ENCODE measurements at places on chromosomes 5 and 9. TPM values are rescaled to one million over a fixed set of nuclear protein-coding genes. Genes with fewer than 3 reads are reported as not detected.

ZBTB5 gene
- total RNA-seq = 8.3 TPM

DNA sequence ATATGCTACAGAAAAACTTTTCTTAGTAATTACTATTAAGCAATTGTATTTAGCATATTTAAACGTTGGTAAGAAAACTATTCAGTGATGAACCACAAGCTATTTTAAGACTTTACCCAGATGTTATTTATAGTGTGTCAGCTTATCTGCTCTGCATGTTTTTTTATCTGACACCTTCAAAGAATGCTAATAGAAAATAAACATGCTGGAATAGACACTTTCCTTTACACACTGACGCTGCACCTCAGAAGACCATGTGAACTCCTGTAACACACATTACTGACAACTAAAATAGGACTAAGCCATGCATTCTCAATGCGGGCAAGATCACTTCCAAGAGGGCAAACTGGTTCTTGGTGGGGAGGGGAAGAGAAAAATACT, 38.3 kb downstream of the FNIP1 start:
- DNase-seq = peak; percentile 9
- peaks cover 12% of the 10 kb centered on the region for H3K4me1 ChIP-seq
- H3K4me3 ChIP-seq = no peak overlapping the region

GRCh38 chr5:3301306-3301705, 294.3 kb upstream of the IRX1 start:
- H3K36me3 ChIP-seq = no peaks in the 10 kb centered on the region
- H3K27ac ChIP-seq = no peak overlapping the region
- H3K27me3 ChIP-seq = no peaks in the 10 kb centered on the region
- DNase-seq = no peak
- no peaks in the 10 kb centered on the region for H3K4me1 ChIP-seq

GRCh38 chr9:110320651-110321445, 16.8 kb downstream of the TXNDC8 start:
- no peaks in the 10 kb centered on the region for H3K27me3 ChIP-seq
- peaks cover 15% of the 10 kb centered on the region for H3K4me1 ChIP-seq
- no peak overlapping the region for H3K4me3 ChIP-seq
- no peak overlapping the region for H3K27ac ChIP-seq

CERCAM gene
- total RNA-seq = 525 TPM

KCNV2 gene
- total RNA-seq = not detected

GRCh38 chr9:15287309-15287708, 19.7 kb downstream of the TTC39B start:
- no peak overlapping the region for H3K4me3 ChIP-seq
- DNase-seq = no peak
- H3K36me3 ChIP-seq = no peaks in the 10 kb centered on the region
- H3K27me3 ChIP-seq = no peaks in the 10 kb centered on the region

- H3K36me3 ChIP-seq = no peaks in the 10 kb centered on the region
- H3K4me1 ChIP-seq = no peaks in the 10 kb centered on the region
- H3K27ac ChIP-seq = no peak overlapping the region
- H3K4me3 ChIP-seq = no peak overlapping the region
- H3K27me3 ChIP-seq = no peaks in the 10 kb centered on the region
Observed at GRCh38 chr5:93635991-93636390, 53.0 kb downstream of the NR2F1 start.

DNA sequence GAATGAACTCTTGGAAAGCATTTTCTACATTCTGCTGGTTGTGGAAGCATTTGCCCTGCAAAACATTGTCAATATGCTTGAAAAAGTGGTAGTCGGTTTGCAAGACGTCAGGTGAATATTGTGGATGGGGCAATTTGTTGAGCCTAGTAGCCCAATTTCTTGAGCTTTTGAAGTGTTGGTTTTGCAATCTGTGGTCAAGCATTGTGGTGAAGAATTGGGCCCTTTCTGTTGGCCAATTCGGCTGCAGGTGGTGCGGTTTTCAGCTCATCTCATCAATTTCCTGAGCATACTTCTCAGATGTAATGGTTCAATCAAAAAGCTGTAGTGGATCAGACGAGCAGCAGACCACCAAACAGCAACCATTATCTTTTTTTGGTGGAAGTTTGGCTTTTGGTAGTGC, 426.8 kb upstream of the CDH9 start:
- H3K4me1 ChIP-seq = no peaks in the 10 kb centered on the region
- H3K36me3 ChIP-seq = no peaks in the 10 kb centered on the region
- H3K27ac ChIP-seq = no peak overlapping the region
- no peak for DNase-seq

- peaks cover 59% of the 10 kb centered on the region for H3K4me1 ChIP-seq
- H3K27ac ChIP-seq = no peak overlapping the region
- H3K4me3 ChIP-seq = peak overlapping the region; percentile 27
- H3K27me3 ChIP-seq = no peaks in the 10 kb centered on the region
- no peaks in the 10 kb centered on the region for H3K36me3 ChIP-seq
Observed at GRCh38 chr9:88742905-88743304, 207.9 kb downstream of the NXNL2 start.

DNA sequence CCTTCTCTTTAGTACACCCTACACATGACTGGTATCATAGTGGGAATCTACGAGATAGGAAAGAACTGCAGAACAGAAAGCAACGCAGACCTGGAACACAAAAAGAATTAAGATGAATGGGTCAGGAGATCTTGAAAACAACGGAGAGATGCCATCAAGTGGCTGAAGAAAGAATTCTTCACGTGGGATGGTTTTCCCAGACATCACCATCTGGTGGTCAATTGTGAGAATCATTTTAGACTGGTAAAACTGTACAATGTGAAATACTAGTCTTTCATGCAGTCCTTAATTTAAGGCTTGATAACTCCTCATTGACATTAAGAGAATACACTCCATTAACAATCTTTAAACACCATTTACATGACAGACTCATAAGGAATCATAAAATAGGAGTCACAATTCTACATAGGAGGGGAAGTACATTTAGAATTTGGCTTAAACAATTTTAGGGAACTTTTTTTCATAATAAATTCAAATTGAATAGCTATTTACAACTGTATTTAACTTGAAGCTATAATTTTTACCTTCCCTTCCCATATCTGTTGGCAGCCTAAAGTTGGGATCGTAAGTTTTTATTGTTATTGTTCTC, 128.4 kb upstream of the TRPM3 start:
- peak; percentile 80 for DNase-seq
- no peak overlapping the region for H3K27ac ChIP-seq
- no peak overlapping the region for H3K4me3 ChIP-seq
- H3K27me3 ChIP-seq = peaks cover 3% of the 10 kb centered on the region

DNA sequence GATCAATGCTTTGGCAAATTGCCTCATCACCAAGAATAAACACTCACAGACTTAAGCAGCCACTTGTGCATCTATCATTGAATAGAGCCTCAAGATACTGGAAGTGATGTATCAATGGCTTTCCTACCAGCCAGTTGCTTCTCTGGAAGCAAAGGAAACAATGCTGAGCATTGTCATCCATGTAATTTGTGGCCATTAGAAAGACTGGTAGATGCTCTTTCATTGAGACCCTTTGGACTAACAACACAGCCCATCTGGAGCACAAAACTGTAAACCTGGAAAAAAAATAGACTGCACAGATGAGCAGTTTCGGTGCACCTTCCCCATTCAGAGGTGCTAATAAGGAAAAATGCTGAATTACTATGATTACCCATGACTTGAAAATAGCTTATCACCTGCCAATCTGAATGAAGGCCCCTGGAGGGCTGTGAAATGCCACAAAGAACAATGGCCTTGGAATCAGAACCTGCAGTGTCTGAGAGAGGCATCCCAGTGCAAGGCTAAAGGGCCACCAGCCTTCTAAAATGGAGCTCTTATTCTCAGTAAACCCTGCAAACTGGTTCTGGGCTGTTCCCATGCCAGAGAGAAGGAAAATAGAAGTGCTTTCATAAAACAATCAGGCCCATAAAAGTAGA, 127.5 kb downstream of the RFK start:
- H3K36me3 ChIP-seq = no peaks in the 10 kb centered on the region
- no peak for DNase-seq
- H3K27ac ChIP-seq = no peak overlapping the region
- peaks cover 3% of the 10 kb centered on the region for H3K4me1 ChIP-seq

DNA sequence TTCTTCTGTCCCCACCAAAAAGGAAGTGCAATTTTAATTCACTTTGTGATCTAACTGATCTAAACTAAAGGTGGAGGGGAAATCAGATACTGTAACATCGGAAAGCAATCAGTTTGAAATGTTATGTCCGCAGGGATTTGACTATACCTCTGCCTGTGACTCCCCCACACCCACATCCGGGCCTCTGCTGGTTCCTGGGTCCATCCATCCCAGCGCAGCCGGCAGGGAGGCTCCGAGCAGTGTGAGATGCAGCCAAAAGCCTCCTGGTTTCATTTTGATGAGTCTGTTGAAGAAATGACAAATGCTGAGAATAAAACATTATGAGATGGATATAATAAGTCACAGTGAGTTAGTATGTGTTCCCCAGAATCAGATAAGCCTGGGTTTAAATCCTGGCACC, 8.6 kb downstream of the FSTL4 start:
- H3K27ac ChIP-seq = no peak overlapping the region
- H3K4me3 ChIP-seq = no peak overlapping the region
- peaks cover 31% of the 10 kb centered on the region for H3K27me3 ChIP-seq
- H3K36me3 ChIP-seq = no peaks in the 10 kb centered on the region

DNA sequence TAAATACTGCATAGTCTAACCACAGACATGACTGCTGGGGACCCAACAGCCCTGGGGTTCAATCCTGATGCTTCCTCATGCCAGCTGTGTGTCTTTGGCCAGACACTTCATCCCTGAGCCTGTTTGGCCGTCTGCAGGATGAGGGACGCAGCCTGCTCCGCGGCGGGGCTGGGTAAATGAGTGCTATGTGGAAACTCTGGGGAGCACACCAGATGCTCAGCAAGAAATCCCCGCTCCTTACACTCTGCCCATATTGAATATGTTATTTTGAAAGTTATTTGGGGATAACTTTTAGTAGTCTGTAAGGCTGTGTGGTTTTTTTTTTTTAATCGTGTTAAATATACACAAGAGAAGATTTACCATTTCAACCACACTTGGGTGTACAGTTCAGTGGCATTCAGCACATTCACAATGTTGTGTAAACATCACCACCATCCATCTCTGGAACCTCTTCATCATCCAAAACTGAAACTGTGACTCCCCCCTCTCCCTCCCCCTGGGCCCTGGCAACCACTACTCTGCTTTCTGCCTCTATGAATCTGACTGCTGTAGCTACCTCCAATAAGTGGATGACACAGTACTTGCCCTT, 42.7 kb downstream of the SH3PXD2B start:
- H3K27ac ChIP-seq = peak overlapping the region; percentile 94
- no peak overlapping the region for H3K4me3 ChIP-seq
- H3K4me1 ChIP-seq = peaks cover 74% of the 10 kb centered on the region
- H3K36me3 ChIP-seq = no peaks in the 10 kb centered on the region
